Gastrocnemius medialis (tissue), 4 donors: ENCODE measurements at places on chromosomes 2 and 18.

DNA sequence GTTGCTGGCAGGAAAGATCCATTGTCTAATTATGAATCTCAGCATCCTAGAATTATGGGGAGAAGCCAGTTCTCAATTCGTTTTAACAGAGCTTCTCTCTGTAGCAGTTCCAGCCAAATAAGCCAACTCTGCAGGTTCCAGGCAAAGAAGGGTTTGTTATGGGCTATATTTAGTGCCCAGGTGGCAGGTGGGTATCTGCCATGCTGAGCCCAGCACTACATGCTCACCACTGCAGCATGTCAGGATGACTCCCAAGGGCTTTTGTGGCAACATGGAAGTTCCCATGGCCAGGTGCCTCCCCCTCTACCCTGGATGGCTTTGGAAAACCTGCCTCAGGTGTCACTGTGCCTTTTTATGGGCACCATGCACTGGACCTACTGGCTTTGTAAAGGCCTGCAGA, 137.7 kb upstream of the MSH6 start:
- no peak for DNase-seq

DNA sequence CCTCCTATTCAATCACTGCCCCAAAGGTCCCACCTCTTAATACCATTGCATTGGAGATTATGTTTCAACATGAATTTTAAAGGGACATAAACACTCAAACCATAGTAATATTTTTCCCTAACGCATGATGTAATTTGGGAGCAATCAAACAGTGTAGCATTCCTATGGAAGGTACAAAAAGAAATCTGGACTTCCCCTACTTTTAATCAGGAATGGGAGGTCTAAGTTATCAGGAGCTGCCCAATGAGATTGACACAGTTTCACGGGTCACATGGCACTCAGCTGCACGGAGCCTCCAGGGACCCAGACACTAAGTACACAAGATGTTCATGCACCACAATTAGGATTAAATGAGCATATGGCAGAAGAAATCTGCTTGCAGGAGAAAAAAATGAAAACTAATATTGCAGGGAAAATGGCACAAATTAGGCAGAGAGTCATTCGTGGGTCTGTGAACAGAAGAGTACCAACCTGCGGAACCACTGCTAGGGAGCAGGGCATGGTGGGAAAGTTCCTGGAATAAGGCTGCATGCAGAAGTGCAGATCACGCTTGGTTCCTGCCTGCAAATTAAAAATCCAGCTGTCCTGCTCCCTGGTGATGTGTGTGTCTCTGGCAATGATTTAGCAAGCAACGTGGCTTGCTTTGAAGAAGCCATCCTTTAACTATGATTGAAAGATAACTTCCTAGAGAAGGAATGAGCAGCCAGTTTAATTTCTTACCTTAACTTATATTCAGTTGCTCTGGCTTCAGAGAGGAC, 326.6 kb upstream of the ID2 start:
- no peak for DNase-seq

DNA sequence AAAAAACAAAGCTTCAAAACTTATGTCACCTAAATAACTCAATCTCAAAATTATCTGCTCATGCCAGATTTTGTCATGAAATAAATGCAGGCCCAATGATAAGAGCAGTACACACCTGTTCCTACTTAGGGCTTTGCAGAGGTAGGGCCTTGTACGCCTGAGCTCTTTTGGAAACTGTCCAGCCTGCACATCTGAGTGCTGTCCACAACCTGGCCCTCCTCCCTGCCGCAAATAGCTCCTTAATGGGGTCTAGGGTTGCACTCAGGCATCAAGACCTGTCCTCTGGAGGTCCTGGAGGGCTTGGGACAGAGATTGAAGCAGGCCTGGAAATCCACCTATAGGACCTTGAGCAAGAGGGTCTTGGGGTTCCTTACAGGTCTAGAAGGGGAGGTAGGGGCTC, 115.4 kb upstream of the CCDC195 start:
- no peak for DNase-seq

- no peak for DNase-seq
Observed at GRCh38 chr2:239459056-239459455, 58.2 kb upstream of the HDAC4 start.

GRCh38 chr2:159561786-159562185, 54.6 kb downstream of the BAZ2B start:
- no peak for DNase-seq

DNA sequence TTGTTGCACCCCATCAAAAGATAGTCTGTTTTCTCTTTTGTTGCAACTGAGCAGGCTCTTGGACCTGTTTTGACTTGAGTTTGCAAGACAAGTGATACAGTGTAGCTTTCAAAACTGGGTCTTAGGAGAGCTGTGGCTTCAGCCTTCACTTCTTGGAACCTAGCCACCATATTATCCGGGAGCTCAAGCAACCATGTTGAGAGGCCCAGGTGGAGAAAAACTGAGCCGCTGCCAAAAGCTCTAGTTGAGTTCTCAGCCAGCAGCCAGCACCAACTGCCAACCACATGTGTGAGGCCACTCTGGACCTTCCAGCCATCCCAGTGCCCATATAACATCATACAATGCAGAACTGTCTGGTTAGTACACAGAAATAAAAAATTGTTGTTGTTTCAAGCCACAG, 5.4 kb downstream of the CACNB4 start:
- DNase-seq, result no peak

DNA sequence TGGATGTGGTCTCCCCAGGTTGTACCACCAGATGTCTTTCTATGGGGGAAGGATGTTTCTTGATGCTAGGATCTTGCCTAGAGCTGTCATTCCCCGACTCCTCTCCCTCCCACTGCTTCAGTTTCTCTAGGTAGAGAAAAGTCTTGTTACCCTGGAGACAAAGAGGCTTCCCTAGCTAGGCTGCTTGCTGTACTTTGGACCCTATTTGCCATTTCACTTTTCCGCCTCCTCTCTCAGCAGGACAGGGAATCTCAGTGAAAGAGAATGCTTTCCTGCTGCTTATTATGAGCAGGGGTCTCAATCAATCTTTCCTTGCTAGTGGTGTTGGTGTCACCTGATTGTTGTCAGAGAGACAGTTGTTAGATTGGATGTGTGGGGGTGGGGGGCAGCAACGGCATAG, 818.8 kb upstream of the GYPC start:
- DNase-seq, result no peak

DNA sequence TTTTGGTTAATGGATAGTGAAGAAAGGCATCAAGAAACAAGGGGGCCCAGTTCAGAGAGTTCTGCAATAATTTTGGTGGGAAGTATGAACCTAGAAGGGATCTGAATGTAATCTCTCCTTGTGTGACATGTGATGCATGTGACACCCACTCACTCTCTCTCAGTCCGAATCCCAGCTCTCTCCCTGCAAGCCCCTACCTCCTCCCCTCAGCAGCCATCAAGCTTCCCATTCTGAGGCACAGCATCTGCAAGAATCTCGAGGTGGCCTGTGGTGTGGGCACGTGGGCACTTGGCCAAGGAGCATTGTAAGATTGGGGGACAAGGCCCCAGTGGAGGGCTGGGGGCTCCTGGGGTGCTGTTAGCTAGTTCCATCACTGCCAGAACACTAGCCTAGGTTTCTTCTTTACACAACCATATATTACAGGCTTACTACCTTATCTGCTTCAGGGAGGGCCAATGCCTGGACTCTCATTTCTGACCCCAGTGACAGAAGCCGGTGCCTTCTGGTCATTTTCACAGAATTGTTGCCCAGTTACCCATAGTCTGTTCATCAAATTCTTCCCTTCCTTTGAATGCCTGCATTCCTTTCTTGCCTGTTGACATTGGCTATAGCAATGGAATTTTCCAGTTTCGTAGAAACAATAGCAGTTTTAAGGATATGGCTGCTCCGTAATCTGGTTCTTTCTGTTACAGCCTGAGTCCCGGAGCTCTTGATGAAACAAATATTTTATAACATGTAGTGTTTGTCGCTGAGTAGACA, 13.3 kb upstream of the LCLAT1 start:
- no peak for DNase-seq

DNA sequence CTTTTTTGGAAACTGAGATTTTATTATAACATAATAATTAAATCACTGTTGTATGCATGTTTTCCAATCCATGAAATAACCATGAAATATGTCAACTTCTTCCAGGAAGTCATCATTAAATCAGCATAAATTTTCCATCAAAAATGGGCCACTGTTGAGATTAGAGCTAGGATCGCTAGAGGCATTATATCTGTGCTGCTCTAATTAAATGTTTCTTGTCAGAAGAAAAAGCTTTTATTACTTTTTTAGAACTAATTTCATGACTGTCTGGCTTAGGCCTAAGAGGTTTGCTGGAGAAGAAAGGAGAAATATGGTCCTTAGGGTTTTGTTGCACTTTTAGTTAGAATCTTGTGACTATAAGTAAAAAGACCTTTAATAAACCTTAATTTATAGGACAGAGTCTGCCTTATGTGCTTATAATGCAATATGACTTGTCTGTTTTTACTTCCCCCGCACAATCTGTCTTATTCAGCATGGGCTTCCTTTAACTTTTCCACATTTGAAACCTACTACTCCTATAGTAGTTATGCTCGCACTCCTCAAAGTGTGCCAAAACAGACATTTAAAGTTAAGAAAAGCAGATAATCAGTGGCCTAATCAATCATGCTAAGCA, 363.4 kb upstream of the GCFC2 start:
- no peak for DNase-seq

GRCh38 chr2:23567161-23567756, 182.3 kb downstream of the KLHL29 start:
- DNase-seq, result no peak

GRCh38 chr18:10798727-10799550, 273.1 kb downstream of the NAPG start:
- no peak for DNase-seq

DNA sequence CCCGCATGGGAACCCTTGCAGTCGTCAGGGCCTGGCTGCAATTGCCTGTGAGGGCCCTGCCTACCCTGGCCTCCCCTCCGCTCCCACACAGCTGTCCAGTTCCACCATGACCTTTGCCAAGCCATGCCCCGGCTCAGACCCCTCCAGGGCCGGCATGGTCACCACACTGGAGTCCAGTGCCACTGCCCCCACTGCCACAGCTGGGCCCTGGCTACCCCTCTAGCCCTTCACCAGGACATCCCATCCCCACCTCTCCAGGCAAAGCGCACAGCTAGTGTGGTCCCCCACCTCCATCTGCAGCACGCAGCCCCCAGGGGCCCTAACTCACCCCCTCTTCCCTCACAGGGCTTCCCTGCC, 70.3 kb upstream of the SMAD7 start:
- no peak for DNase-seq

- DNase-seq, result no peak
Observed at GRCh38 chr2:106113361-106113966, 80.6 kb downstream of the UXS1 start.

GRCh38 chr2:236910781-236911495, 174.8 kb upstream of the COPS8 start:
- DNase-seq, result no peak

GRCh38 chr2:160469164-160469563, 24.4 kb downstream of the RBMS1 start:
- DNase-seq, result no peak

DNA sequence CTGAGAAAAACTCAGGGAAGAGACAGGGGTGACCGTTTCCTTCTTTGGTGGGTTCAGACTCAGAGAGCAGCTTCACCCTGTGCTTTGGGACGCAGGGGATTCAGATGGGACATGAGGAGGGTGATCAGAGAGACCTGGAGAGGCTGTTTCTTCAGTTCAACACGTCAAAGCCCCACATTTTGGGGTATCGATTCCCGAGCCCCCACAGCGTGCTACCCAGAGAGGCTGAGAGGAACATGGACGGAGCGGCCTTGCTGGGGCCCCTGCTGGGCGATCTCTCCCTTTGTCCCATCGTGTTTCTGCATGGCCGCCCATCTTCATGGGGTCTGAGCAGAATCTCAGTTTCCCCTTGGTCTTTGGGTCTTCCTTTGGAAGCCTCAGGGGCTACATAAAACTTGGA, 38.2 kb upstream of the PXDN start:
- no peak for DNase-seq

DNA sequence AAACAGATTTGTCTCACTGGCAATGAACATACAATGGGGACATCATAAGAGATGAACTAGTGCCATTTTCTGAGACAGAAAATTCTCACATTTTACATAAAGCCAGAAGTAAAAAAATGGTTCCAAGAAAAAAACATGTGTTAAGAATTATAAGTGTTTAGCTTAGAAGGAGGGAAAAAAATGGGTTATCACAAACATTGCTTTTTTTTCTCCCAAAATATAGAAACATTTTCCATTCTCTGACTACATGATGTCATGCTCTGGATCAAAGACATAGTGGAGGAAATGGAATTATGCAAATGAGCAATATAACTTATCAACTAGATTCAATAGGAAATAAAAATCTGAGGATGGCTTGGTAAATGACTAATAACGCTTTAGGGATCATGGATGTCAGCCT, 49.8 kb downstream of the SPATS2L start:
- DNase-seq, result no peak

DNA sequence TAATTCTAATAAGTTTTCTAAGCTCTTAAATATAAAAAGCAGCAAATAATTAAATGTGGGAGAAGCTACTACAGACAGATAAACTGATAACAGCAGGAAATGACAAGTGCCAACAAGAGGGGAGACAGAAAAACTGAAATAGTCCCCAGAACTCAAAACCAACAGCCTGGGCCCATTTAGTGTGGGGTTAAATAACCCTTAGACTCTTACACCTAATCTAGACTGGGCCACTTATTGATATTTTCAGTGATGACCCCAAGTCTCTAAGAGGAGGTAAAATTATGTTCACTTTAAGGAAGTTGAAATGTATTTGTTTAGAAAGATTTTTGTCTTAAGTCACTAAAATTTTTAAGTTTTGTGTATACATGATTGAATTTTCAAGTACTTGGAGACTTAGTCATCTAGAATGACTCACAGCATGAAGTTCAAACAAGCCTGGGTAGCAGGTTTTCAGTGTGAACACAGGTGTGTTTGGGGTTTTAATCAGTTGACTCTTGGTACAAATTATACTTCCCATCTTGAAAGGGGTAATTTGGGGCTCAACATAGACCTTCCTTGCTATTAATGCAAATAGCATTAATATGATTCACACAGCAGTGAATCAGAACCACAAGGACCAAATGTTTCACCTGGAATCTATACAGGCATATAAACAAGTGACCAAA, 54.9 kb upstream of the MYO3B start:
- no peak for DNase-seq

DNA sequence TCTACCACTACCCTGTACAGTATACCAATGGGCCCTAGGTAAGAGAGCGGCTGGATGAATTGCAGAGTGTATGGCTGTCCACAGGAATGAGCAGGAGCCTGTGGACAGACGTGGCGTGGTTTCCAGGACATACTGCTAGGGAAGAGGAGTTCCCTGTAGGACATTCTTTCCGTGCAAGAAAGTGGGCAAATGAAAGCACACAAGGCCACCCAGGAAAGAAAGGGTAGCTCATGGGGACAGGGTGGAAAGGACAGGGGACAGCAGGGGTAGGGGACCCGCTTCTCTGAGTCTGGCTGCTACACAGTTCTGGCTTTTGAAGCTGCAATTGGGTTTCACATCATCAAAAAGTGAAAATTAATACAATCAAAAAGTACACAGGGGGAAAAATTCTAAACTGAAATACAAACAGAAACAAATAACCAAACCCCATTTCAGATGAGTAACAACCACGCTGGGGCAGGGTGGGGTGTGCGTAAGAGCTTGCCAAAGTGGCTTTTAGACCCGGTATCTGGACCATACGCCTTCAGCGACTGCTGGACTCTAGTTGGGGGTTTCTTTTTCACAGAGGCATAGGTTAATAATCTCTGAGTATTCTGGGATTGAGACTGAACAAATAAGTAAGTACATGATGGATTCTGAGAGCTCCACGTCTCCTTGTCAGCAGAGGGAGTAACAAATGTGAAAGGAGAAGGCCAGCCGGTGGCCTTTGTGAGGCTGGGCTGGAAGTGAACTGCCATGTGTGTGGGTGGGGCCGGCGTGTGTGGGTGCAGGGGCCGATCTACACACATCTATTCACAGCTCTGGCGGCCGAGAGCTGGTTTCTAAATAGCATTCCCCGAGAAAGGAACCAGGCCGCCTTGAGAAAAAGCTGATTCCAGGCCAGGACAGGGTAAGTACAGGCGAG, 84.0 kb downstream of the HDAC4 start:
- no peak for DNase-seq
